Cardiac fibroblast (primary cell): ENCODE measurements at places on chromosomes 2 and 18.
A peak's percentile ranks its signal among the peaks of the same experiment; 100 is the strongest.

DNA sequence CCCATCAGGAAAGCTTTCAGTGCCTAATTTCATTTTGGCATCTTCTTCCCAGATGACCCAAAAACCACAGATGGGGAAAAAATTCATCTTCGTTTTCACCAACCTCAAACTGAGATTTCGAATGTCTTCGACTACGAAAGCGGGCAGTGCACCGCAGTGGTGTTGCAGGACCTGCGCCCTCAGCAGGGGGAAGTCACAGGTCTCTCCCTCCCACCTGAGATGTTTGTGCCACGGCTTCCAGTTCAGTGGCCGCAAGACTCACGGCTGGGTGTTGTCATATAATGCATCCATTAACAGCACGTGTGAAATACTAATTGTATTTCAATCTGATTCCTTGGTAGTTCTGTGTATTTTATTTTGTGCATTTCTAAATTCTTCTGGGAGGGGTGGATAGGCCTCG is 66.2 kb upstream of the SALL3 start:
- DNase-seq = no peak

DNA sequence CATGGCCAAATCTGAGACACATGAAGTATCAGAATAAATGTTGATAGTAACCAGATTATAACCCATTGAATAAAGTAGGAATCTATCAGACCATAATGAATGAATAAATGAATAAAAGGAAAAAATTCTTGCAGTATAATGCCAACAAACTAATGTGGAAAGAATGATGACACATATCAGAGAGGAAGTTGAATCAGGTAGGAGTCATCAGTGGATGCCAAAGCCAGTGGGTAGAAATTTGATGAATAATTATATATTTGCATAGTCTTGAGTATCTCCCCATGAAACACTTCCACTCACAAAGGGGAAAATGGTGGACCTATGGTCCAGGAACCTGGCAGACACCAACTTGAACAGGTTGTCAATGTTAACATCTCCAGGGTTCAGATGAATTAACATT is 68.6 kb downstream of the GALNT3 start:
- DNase-seq = peak; percentile 12

GRCh38 chr2:71538656-71539265 is 85.4 kb downstream of the DYSF start:
- no peak for DNase-seq

DNA sequence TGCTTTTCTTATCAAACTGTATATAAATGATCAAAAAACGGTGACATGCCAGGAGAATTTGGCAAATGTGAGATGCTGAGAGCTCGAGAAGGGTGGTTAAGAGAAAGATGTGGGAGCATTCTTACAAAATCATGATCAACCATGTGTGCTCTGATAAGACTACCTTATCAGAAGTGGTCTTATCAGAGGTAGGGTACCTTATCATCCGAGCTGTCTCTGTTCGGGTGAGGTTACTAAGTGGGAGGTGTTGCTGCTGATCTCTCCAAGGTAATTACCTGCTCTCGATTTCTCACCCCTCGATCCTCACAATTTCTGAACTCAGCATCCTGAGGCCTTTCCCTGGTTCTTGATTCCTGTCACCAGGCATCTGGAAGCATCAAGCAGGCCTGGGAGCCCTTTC is 813.0 kb upstream of the ID2 start:
- no peak for DNase-seq

- peak; percentile 39 for DNase-seq
These were observed at the start of gene ACVR2A for GRCh38 chr2:147844697-147845410. ACVR2A (plus strand) TSS chr2:147845029; CDS start chr2:147845153, 124 bp downstream.

DNA sequence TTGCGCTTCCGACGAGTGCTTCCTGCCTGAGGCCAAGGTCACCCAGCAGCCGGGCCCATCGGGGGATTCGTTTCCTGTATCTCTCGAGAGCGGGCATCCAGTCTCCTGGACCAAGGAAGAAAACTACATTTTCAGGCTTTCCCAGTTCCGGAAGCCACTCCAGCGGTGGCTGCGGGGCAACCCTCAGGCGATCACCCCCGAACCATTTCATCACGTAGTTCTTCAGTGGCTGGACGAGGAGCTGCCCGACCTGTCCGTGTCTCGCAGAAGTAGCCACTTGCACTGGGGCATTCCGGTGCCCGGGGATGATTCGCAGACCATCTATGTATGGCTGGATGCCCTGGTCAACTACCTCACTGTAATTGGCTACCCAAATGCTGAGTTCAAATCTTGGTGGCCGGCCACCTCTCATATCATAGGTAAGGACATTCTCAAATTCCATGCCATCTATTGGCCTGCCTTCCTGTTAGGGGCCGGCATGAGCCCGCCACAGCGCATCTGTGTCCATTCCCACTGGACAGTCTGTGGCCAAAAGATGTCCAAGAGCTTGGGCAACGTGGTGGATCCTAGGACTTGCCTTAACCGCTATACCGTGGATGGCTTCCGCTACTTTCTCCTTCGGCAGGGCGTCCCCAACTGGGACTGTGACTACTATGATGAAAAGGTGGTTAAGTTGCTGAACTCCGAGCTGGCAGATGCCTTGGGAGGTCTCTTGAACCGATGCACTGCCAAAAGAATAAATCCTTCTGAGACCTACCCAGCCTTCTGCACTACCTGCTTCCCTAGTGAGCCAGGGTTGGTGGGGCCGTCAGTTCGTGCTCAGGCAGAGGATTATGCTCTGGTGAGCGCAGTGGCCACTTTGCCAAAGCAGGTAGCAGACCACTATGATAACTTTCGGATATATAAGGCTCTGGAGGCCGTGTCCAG is 1.0 kb downstream of the MARS2 start:
- DNase-seq = peak; percentile 16
